ENCODE measurements at places on chromosomes 4 and X. TPM values are rescaled to one million over a fixed set of nuclear protein-coding genes. Genes with fewer than 3 reads are reported as not detected.

Gene GLOD5
- not detected for total RNA-seq

Gene PF4V1
- not detected for total RNA-seq

Gene DCAF8L2
- total RNA-seq = not detected

Gene PLA2G12A
- 17.1 TPM for total RNA-seq
